ENCODE measurements at places on chromosomes 12 and 14. TPM values are rescaled to one million over a fixed set of nuclear protein-coding genes. Genes with fewer than 3 reads are reported as not detected.

The TMEM132C gene
- polyA plus RNA-seq = not detected

The MAP3K9 gene
- polyA plus RNA-seq = 0.27 TPM

The INHBC gene
- polyA plus RNA-seq = 0.05 TPM

The OR4K5 gene
- not detected for polyA plus RNA-seq

The KDM2B gene
- 9.8 TPM for polyA plus RNA-seq

The NRIP2 gene
- 0.21 TPM for polyA plus RNA-seq

The BRMS1L gene
- 9.5 TPM for polyA plus RNA-seq

The KRT8 gene
- 2.5 TPM for polyA plus RNA-seq

The ABCD2 gene
- 0.14 TPM for polyA plus RNA-seq

The FBXO33 gene
- 12.6 TPM for polyA plus RNA-seq

The GLIPR1L2 gene
- polyA plus RNA-seq = 0.46 TPM

The HOXC12 gene
- not detected for polyA plus RNA-seq

The FAR2 gene
- polyA plus RNA-seq = 10.2 TPM

The ADGRD1 gene
- 6.9 TPM for polyA plus RNA-seq

The COCH gene
- polyA plus RNA-seq = 0.27 TPM

The RPGRIP1 gene
- polyA plus RNA-seq = 0.32 TPM

The CD4 gene
- polyA plus RNA-seq = 50.8 TPM

The BCL7A gene
- polyA plus RNA-seq = 3.8 TPM

The IFNG-AS1 gene
- polyA plus RNA-seq = not detected

The WNT1 gene
- not detected for polyA plus RNA-seq

The SELPLG gene
- 3.0 TPM for polyA plus RNA-seq

The SLC5A8 gene
- not detected for polyA plus RNA-seq

The SMIM41 gene
- polyA plus RNA-seq = 1.9 TPM

The FKBP3 gene
- polyA plus RNA-seq = 101 TPM

The RTL1 gene
- not detected for polyA plus RNA-seq

The AKAP6 gene
- polyA plus RNA-seq = 3.3 TPM

The ARF3 gene
- polyA plus RNA-seq = 220 TPM

The EPYC gene
- polyA plus RNA-seq = 0.05 TPM

The KRT72 gene
- polyA plus RNA-seq = not detected

The TRIM9 gene
- polyA plus RNA-seq = 0.07 TPM

The LTB4R2 gene
- polyA plus RNA-seq = 0.28 TPM

The RND1 gene
- polyA plus RNA-seq = 0.12 TPM

The STON2 gene
- 4.6 TPM for polyA plus RNA-seq

The CD27 gene
- polyA plus RNA-seq = 0.06 TPM

The STAC3 gene
- polyA plus RNA-seq = 0.33 TPM

The MYBPC1 gene
- polyA plus RNA-seq = not detected

The ABCB9 gene
- polyA plus RNA-seq = 3.1 TPM

The RNU7-1 gene
- not detected for polyA plus RNA-seq

The POLR3B gene
- 13.6 TPM for polyA plus RNA-seq

The MIP gene
- polyA plus RNA-seq = not detected

The CLEC14A gene
- polyA plus RNA-seq = 8.3 TPM

The JDP2 gene
- 40.8 TPM for polyA plus RNA-seq

The CHGA gene
- not detected for polyA plus RNA-seq

The SYCP3 gene
- polyA plus RNA-seq = not detected

The TAS2R9 gene
- not detected for polyA plus RNA-seq

All from fibroblast of lung (primary cell).